ENCODE measurements at places on chromosomes 12 and 14.

GRCh38 chr12:69151254-69151764, 88.1 kb upstream of the CPSF6 start:
- no peaks in the 10 kb centered on the region for H3K4me1 ChIP-seq
- H3K27ac ChIP-seq, result no peak overlapping the region
- DNase-seq, result no peak
- no peak overlapping the region for H3K4me3 ChIP-seq
- H3K36me3 ChIP-seq, result no peaks in the 10 kb centered on the region

- no peaks in the 10 kb centered on the region for H3K36me3 ChIP-seq
- peak; percentile 34 for DNase-seq
- peaks cover 16% of the 10 kb centered on the region for H3K4me1 ChIP-seq
- H3K4me3 ChIP-seq, result peak within 1 kb of the TSS; percentile 64
- H3K27ac ChIP-seq, result no peak within 1 kb of the TSS
These were observed at the start of gene PPP1R36 for GRCh38 chr14:64549791-64550620. TSS of gene PPP1R36 (plus strand) at chr14:64549961. CDS start at chr14:64549998, 37 bp downstream.

DNA sequence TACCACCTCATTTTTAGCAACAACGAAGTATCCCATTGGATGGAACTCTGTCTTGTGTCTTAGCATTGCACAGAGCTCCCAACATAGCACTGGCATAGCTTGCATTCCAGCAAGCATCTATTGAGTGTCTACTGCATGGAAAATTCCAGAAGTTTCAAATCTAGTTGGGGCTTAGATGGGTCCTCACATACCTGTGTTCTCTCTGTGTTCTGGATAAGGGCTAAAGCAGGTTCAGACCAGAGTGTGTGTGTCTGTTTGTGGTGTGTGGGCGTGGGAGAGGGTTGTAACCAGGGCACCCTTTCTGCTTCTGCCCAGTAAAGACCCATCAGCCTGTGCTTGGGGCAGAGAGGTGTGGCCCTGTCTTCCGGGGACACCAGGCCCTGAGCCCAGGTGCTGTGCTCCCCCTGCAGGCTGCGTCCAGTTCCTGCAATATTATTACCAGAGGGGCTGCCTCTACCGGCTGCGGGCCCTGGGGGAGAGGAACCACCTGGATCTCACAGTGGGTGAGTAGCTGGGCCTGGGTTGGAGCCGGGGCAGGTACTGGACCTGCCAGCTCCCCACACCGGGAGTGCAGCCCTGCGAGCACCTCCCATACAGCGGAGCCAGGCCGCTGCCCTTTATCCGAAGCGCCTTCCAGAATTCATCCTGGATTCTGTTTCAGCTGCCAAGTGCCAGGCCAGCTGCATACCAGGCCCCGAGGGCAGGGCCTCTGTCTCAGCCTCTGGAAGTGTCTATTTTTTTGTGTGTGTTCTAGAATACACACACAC, 20.3 kb downstream of the RHOF start:
- H3K4me3 ChIP-seq, result peak overlapping the region; percentile 15
- peaks cover 77% of the 10 kb centered on the region for H3K4me1 ChIP-seq
- peak overlapping the region; percentile 73 for H3K27ac ChIP-seq
- no peaks in the 10 kb centered on the region for H3K27me3 ChIP-seq

GRCh38 chr12:123242116-123242904, 9.1 kb downstream of the MTRFR start:
- H3K27ac ChIP-seq, result peak overlapping the region; percentile 40
- H3K4me1 ChIP-seq, result peaks cover 37% of the 10 kb centered on the region
- no peaks in the 10 kb centered on the region for H3K27me3 ChIP-seq
- no peaks in the 10 kb centered on the region for H3K36me3 ChIP-seq

GRCh38 chr14:38255673-38256532, at the start of gene CLEC14A:
TSS of gene CLEC14A (minus strand) at chr14:38256093. CDS start at chr14:38256022, 71 bp downstream.
- H3K4me1 ChIP-seq, result peaks cover 25% of the 10 kb centered on the region
- peaks cover 33% of the 10 kb centered on the region for H3K27me3 ChIP-seq
- DNase-seq, result peak; percentile 84
- peak within 1 kb of the TSS; percentile 76 for H3K4me3 ChIP-seq

DNA sequence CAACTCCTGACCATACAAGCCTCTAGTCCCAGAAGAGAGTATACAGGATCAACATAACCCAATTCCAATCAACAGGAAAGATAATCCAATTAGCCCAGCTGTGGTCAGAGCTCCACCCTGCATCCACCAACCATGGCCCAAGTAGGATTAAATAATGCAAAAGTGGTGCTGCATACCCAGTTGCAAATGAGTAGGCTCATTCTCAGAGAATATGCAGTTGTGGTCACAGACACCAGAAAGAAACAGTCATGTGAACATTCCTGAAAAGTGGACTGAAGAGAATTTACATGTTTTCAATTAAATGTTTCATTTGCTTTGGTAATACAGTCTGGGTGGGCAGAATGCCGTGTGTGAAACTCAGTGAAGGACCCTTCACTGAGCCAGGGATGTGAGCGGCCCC, 167.2 kb upstream of the BMP4 start:
- H3K27me3 ChIP-seq, result no peaks in the 10 kb centered on the region
- no peaks in the 10 kb centered on the region for H3K36me3 ChIP-seq
- H3K4me3 ChIP-seq, result no peak overlapping the region
- no peaks in the 10 kb centered on the region for H3K4me1 ChIP-seq
- H3K27ac ChIP-seq, result no peak overlapping the region

Measured in left ventricle myocardium inferior (tissue), 1 donor.